ENCODE measurements at places on chromosomes 1 and 21.

DNA sequence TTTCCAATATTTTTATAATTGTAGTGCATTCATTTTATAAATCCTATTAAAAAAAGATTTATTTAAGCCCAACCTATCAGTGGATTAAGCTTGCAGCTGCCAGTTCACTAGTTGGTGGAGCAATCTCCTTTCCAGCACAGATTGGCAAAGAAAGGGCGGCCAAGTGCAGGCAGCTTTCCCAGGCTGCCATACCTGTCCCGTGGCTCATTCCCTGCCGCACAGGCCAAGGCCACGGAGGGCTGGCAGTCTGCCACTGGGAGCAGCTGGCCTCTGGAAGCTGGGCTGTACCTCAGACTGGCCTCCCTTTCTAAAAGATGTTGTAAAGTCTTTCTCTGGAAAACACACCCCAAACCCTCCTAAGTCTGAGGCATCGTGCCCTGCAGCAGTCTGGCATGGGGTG, 74.2 kb downstream of the SIM2 start:
- no peak for DNase-seq

- DNase-seq, result no peak
Measured at GRCh38 chr1:21814241-21814918, 2.3 kb downstream of the LDLRAD2 start.

DNA sequence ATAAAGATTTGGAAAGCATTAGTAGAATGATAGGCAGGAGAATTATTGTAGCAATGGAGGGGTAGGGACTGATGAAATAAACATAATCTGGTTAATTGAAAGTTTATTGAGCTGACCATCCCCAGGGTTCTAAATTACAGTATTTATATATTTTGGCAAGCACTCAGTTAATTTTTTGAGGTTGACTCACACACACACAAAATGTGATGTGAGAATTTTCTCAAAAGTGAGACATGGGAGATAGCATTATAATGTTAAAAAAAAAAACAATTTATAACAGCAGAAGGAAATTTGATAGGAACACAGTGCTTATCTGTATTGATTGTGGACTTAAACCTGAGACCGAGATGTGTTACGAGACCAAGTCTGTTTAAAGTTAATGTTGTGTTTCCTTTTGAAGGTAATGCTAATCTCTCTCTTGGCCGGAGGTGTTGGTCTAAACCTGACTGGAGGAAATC, 24.6 kb downstream of the TRIM45 start:
- no peak for DNase-seq

DNA sequence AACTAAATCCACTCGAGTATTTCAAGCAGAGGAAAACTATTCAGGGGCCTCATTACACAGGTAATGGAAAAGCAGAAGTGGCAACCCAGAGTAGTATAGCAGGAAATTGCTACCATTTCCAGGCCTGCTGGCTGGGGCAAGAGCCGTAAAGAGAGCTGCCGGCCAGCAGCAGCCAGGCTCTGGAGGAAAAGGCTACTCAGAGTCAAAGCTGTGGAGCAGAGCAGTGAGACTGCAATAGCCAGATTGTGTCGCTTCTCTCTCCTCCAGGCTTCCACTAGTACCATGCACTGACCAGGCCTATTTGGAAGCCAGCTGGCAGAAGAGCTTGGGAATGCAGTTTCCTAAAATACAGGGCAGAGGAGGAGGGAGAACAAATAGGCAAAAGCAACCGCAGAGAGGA, 155.5 kb downstream of the OMA1 start:
- no peak for DNase-seq

- no peak for DNase-seq
Measured at GRCh38 chr21:45475797-45476570, 66.3 kb downstream of the SLC19A1 start.

GRCh38 chr1:14142397-14143100, 442.6 kb downstream of the PRDM2 start:
- no peak for DNase-seq

GRCh38 chr1:119470377-119470776, 36.6 kb upstream of the HSD3B1 start:
- no peak for DNase-seq

All from esophagus squamous epithelium (tissue), 5 donors.